ENCODE measurements at places on chromosomes 11 and 22.

DNA sequence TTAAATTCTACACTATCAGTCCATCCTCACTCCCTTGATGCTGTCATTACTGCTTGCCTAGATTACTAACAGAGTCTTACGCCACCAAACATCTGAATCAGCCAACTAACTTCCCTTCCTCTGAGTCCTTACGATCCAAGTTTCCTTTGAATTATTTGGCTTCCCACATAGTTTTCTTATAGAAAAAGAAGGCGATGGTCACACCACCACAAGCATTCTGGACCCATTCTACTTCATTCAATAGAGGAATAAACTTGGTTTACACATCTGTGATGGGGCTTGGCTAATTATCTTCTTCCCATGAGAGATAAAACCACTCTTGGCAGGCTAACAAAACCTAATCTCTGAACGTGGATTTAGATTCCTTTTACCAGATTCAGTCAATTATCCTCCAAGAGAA lies 35.0 kb downstream of the INTS4 start:
- DNase-seq, result peak; percentile 27

DNA sequence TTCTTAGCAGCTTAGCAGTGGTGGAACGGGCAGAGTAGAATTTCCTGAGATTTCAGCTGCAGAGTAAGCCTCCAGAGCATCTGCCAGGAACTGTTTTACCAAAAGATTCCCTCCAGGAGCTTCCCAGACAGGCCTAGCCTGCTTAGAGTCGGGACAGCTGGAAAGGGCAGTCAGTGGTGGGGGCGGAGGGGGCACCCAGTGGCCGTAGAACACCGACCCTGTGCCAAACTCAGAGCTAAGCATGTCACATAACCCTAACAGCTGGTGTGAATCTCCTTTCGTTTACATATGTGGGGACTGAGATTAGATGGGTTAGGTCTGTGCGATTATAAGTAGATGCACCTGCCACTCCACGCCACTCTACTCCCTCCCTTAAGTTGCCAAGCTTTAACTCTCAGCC lies 80.0 kb upstream of the CRTAM start:
- DNase-seq, result no peak

DNA sequence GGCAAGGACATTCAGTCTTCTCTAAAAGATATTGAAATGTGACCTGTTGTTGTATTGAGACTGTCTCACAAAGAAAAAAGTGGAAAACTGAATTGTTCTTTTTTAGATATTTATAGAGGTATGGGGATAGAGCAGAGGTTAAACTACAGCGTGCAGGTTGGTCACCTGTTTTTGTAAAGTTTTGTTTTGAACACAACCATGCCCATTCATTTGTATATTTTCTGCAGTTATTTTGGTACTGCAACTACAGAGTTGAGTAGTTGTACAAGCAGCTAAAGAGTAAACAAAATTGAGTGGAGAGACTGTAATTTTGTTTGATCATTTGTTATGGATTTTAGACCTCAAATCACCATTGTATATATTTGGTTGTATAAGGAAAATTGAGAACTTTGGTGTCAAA lies 11.3 kb downstream of the EED start:
- DNase-seq, result no peak

DNA sequence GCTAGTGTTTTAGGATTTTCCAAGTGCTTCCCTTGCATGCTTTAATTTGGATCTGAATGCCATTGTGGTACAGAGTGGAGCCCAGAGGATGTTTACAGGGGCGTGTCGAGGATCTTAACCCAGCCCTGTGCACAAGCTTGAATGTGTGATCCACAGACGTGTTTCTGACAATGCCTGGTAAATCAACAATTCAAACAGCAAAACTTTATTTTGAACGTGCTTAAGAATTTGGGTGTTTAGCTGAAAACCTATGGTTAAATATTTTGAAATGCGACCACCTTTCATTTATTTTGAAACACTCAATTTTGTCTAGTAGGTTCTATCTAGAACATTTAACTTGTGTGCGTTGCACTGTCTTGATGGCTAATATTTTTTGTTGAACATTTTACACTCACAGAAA lies 1.8 kb downstream of the TUBA8 start:
- no peak for DNase-seq

DNA sequence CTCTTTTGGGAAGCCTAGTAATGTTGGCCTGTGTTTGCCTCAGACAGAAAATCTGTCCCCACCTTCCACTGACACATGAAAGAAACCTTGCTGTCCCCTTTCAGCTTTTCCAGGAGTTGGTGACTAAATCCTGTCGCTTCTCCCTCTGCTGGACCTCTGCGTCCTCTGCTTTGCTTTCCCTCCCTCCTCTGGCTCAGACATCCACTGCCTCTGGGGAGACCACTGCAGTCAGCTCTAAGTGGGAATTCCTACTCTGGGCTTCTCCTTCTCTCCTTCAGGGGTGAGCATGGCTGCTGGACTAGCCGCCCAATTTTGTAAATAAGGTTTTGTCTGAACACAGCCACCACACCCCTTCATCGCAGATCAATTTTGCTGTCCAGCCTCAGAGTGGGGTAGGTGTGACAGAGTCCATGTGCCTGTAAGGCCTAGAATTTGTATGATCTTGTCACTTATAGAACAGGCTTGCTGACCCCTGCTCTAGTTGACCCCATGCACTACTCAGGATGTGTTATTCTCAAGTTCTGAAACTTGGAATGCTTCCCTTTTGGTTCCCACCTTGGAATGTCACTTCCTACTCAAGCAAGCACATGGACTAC lies 23.0 kb downstream of the LRRC74B start:
- no peak for DNase-seq

GRCh38 chr11:19873730-19874129 lies 161.1 kb downstream of the NAV2 start:
- DNase-seq, result no peak

GRCh38 chr22:47032956-47033647 lies 270.7 kb downstream of the TBC1D22A start:
- no peak for DNase-seq

DNA sequence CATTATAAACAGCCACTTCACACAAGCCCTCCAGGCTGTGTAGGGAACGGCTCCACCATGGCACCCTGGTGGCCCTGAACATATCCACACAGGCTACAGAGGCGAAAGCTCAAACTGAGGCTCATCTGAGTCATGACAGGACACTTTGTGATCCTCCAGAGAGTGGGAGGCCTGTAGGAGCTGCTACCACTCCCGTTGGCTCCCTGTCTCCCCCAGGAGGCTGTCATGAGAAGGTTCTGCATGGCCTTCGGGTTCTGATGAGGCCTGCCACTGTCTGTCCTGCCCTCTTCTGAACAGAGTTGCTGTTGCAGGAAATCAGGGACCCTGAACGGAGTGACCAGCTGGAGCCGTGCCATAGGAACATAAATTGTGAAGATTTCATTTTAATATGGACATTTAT lies 23.8 kb upstream of the ALDH3B2 start:
- peak; percentile 9 for DNase-seq

DNA sequence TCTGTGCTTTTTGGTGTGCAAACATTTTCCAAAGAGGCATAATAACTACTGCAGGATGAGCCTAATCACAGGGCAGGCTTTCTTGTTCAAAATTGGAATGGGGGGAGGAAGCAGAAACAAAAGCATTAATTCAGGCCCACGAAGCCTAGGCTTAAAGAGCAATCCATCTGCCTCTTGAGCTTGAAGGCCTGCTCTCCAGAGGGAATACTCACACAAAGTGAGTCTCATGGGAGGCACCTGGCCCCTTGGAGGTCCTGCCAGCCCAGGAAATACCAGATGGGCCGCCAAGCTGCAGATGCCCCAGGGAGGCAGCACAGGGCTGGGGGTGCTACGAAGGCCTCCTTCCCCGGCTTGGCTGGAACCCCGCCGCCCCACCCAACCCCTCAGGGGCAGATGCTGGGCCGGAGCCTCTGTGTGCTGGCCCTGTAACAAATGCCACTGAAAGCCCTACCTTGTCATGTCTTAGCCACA lies 39.3 kb upstream of the COMT start:
- DNase-seq, result no peak

DNA sequence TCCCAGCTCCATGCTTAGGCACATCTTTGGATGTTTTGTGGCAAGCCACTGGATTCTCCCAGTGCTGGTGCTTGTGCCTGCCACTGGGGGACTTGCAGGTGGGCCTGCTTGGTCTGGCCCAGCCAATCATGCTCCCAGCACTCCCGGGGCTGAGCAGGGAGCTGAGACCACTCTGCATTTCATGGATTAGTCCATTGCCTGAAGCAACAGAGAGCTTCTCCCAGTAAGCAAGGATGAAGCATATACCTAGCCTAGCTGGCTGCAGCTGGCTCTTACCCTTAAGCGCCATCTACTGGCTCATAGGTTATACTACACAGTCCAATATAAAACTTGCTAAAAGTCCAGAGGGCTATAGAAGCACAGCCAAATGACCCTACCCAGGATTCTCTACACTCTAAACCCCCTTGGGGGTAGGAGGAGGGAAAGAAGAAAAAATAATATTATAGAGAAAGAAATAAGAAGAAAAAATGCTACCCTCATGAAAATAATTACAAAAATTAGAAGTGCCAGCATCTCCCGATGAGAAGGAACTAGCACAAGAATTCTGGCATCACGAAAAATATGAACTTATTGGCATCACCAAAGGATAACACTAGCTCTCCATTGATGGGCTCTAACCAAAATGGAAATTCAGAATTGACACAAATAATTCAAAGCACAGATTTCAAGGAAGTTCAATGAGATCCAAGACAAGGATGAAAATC lies 275.3 kb downstream of the C11orf87 start:
- DNase-seq, result peak; percentile 60

DNA sequence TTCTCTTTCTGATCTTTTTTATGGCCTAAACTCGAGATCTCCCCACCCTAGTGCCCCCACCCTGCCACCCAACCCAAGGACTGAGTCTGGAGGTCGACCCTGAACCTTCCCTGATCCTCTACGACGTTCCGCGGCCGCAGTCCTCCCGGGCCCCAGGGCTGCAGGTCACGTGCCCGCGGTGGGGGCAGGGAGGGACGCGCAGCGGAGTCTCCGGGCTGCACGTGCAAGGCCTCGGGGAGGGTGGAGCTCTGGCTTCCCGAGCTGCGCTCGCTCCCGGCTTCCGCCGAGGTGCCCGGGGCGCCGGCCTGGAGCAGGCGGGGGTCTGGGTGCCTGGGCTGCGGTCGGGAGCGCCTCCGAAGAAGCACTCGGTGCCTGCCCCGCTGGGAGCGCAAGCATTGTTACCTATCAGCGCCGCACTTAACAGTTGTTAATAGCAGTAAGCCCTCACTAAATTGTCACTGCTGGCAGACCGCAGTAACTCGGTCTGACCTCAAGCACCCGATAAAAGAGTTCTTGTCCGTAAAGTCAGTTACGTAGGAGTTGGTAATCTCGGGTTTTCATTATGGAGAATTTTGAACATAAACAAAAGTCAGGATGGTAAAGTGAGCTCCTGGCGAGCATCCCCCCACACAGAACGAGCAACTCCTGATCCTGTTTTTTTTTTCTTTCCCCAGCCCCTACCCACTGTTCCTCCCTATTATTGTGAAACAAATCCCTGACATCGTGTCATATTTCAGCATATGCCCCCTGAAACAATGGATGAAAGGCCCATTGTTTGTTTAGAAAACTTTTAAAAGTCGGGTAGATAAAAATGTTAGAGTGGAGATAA lies 69.7 kb upstream of the EP300 start:
- DNase-seq, result peak; percentile 93

DNA sequence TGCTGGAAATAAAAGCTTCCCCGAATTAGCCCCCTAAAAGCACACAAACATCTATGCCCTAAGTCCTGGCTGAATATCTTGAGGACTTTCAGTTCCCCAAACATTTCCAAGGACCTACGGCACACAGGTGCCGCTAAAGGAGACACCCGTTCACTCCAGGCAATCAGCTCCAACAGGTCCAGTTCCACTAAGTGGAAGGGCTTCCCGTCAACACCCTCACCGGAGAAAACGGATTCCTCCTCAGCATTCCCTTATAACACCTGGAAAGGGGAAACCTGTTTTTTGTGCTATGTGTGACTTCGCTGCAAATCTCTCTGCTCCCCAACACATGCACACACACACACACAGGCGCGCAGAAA lies 3.9 kb downstream of the TENM4 start:
- no peak for DNase-seq

DNA sequence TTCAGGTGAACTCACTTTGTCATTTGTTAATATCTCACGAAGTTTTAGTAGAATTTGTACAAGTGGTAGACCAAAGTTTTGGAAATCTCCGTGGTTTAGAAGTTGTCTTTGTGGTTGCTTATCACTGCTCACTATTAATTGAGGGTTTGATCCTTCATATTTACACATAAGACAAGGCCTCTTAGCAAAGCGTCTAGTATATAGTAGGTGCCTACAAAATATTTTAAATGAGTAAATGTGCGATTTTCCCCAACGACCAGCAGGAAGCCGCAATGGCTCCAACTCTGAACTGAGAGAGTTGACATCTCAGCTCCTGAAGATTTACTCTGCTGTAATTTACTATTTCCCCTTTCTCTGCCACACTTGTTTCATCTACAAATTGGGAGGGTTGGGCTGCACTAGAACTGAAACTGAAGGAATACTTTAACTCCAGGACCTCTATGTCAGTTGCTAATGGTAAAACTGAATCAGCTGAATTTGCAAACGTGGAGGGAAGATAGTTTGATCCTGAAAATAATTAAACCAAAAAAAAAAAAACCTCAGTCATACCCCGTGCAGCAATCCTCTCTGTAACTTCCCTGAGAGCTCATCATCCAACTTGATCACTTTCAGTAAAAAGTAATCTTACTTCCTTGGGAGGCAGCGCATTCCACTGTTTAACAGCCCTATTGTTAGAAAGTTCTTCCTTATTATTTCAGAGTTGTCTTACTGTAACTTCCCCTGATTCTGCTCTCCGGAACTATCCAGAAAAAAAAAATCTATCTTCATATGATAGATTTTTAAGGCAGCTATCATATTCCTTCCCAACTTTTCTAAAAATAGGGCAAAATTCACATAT lies 1.3 kb upstream of the SBF2 start:
- DNase-seq, result peak; percentile 62

DNA sequence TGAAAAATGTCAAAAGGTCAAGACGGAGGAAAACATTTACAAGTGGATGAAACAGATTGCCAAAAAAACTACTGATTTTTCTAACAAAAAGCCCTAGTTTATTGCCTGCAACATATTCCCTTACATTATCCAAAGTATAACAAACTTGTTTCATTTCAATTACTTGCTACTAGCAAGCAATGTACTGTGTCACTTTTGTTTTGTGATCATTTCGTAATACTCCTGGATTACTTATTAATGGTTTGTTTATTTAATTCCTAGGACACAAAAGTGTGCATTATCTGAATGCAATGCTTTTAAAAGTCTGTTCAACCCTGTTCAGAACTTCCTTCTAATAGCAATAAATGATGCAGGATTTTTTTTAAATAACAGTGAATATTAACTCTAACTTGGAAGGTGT lies 50.9 kb downstream of the CCDC34 start:
- DNase-seq, result no peak

GRCh38 chr11:1302461-1303125 lies 6.8 kb downstream of the TOLLIP start:
- DNase-seq, result no peak

All from suppressor macrophage treated with lipopolysaccharide for 1 hour (primary cell).